Stimulated activated CD4-positive, alpha-beta T cell treated with anti-CD3 and anti-CD28 coated beads, TNF-alpha, amount 100 ng/mL, for 24 hours (primary cell): ENCODE measurements at places on chromosomes 11 and 22.

DNA sequence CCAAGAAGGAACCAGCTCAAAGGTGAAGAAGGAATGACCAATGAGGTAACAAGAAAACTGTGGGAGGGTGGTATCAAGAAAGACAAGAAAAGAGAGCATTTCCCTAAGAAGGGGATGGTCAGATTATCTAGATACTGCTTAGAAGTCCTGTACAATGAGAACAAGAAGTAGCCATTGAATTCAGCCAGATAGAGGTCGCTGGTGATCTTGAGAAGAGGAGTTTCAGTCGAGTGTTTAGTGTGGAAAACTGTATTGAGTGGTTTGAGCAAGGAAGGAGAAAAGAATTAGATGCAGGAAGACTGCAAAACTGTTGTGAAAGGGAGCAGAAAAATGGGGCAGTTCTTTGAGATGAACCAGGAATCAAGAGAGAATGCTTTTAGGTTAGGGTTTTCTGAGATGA, 74.6 kb upstream of the FAT3 start:
- no peak for DNase-seq

DNA sequence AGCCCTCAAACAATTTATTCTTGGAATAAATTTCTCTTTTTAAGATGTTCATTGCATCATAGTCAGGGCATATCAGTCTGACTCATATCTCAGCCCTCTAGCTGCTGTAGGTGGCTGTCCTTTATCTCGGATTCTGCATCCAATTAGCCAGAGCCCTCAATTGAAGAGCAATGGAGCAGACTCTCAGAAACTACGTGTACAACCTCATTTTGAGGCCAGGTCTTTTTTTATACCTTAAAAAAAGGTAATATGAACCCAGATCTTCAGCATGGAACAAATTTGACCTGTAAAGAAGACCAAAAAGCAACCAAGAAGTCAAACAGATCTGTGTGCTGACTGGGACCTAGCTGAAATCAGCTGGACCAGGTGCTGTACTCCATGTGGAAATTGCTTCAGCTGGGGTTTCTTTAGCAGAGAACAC, 8.7 kb downstream of the OR52A5 start:
- no peak for DNase-seq

DNA sequence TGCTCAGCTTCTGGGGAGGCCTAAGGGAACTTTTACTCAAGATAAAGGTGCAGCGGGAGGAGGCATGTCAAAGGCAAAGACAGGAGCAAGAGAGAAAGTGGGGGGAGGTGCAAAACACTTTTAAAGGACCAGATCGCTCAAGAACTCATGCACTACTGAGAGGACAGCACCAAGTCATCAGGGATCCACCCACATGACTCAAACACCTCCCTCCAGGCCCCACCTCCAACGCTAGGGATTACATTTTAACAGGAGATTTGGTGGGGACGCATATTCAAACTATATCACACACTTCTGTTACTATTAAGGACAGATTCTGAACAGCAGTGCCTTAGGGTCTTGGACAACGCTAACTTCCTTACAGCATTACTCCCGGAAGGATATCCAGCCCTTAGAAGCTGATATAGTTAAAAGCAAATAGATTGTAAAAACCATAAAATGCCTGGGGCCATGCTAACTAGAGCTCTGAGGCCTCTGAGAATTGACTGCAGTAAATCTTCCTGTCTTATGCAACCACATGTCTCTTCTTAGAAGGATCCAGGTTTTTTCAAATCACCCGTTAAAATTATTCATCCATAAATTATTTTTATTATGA, 16.7 kb upstream of the ZC3H12C start:
- DNase-seq: no peak

DNA sequence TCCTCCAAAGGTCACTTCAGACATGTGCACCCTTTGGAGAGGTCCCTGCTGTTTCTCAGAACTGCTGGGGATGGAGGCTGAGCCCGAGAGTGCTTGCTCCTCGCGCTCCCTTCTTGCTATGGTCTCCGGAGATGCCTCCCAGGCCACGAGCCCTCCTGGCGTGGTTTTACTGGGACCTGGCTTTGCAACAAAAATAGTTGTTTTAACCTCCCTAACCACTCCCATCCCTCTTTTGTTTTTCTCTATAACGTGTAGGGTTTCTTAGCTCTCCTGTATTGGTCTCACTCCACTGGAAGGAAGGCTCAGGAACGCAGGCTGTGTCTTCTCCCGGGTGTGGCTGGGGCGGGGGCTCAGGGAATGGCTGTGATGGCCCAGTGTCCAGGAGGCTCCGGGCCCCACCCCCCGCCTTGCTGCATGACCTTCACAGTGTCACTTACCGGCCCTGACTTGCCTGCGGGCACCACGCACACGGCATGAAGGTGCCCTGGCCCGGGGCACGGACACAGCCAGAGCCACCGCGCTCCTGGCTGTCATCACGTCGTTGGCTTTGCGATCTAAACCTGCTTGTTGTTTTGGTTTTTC, 5.6 kb downstream of the PTDSS2 start:
- no peak for DNase-seq

DNA sequence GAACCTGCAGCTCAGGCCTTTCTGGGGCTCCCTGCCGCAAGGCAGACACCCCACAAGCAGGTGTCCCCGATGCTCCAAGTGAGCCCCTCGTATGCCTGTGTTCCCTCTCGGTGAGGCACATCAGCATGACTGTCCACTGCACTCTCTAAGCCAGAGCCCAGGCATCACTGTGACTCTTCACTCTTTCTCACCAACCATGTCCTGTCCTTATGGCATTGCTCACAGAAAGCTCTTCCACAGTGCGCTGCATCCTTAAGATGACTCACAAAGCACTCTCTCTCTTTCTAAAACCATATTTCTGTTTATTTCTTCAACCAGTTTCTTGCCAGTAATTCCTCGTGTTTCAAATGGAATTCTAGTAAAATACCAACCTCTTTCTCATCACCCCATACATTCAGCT, 18.1 kb downstream of the GAB4 start:
- no peak for DNase-seq

DNA sequence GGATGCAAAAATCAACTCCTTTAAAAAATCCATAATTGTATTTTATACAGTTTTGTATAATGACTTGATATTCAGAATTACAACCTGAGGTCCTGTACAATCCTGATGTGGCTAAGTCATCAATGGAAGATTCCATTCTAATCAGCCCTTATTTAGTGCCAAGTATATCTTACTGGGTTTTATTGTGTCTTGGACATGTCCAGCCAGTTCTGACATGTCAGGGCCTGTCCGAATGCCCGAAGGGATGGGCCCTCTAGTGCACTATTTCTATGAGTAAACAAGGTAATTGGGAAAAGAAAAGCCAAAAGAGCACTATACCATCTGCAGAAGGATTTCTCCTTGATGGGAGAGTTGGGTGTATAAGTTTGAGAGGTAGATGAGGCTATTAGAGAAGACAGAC, 412.9 kb downstream of the METTL15 start:
- no peak for DNase-seq

DNA sequence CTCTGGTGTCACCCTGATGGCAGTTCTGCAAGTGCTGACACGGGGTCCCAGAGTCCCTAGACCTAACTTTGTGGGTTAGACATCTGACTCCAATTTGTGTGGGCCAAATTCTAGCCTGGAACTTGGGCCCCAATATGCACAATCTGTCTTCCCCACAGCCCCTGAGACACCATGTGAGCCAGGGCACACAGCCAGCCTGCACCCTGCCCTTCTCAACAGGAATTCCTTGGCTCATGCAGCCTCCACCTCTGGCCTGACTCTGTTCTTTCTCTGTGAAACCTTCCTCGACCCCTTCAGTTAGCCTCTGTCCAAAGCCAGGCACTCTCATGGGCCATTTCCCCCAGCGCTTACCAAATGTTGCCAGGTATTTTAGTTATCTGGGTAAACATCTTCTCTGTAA, 59.1 kb upstream of the POU2AF1 start:
- no peak for DNase-seq

DNA sequence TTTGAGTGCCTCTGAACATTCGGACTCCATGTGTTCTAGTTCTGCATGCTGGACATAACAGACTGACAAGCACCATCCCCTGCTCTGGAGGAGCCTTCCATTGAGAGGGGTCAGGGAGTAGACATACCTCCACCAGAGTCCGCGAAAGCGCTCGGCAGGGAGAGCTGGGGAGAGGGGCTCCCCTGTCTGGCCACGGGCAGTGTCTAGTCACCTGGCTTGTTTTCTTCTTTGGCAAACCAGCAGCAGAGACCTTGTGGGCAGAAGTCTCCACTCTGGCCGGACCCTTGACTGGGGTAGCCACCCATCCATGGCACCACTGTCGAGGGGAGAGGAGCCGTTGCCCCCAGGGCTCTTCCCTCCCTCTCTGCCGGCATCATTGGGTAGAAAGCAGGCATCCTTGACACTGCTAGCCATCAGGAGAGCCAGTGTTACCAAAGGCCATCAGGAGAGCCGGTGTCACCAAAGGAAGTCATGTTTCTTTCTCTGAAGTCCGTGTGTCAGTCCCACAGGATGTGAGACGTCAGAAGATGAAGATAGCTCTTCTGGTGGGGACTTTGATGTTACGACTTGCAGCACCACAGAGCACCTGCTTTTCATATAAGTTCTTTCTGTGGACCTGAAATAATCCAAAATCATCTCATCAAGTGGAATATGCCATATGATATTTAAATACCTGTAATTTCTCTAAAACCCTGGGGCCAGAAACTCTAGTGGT, 305.6 kb downstream of the TBC1D22A start:
- no peak for DNase-seq

DNA sequence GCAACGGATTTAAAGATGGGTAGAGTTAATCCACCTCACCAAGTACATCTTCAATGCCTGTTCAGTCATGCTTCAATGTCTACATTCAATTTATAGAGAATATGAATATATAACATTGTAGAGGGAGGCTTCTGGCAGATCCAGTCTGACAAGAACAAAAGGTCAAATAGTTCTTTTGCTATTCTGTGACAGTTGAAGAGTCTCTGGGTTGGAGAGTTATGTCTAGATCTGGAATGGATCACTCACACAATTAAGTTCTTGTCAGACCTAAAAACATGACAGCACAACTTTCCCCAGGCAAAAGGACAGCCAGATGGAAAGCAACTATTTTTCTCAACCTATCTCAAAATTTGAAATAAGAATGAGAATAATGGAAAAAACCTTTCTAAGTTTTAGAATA, 15.3 kb upstream of the GAB2 start:
- no peak for DNase-seq

GRCh38 chr11:16896729-16897469, 117.3 kb downstream of the PLEKHA7 start:
- no peak for DNase-seq

GRCh38 chr11:93740031-93740729, 1.1 kb downstream of the TAF1D start:
- peak; percentile 23 for DNase-seq

GRCh38 chr22:50739894-50740293, 1.9 kb downstream of the ACR start:
- no peak for DNase-seq

DNA sequence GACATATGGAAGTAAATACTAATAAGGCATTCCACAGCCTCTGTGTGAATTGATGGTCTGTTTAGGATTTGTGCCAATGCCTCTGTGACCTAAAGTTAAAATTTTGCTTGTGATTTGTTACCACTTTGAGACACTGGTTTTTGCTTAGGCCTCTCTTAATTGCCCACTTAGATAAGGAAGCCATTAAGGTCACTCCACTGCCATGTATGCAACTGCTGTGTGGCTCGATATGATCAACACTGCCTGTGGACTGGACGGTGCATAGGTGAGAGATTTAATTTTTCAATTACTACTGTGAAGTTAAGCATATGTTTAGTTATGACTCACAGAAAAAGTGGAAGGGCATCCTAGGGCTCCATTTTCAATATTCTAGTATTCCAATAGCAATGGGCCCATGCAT, 36.9 kb downstream of the CSRP3 start:
- DNase-seq: no peak

GRCh38 chr11:13101644-13102512, 92.8 kb downstream of the RASSF10 start:
- no peak for DNase-seq

- DNase-seq: no peak
Observed at GRCh38 chr11:35165030-35165422, 26.1 kb downstream of the CD44 start.

- no peak for DNase-seq
Observed at GRCh38 chr11:132648851-132649250, 883.5 kb downstream of the OPCML start.

DNA sequence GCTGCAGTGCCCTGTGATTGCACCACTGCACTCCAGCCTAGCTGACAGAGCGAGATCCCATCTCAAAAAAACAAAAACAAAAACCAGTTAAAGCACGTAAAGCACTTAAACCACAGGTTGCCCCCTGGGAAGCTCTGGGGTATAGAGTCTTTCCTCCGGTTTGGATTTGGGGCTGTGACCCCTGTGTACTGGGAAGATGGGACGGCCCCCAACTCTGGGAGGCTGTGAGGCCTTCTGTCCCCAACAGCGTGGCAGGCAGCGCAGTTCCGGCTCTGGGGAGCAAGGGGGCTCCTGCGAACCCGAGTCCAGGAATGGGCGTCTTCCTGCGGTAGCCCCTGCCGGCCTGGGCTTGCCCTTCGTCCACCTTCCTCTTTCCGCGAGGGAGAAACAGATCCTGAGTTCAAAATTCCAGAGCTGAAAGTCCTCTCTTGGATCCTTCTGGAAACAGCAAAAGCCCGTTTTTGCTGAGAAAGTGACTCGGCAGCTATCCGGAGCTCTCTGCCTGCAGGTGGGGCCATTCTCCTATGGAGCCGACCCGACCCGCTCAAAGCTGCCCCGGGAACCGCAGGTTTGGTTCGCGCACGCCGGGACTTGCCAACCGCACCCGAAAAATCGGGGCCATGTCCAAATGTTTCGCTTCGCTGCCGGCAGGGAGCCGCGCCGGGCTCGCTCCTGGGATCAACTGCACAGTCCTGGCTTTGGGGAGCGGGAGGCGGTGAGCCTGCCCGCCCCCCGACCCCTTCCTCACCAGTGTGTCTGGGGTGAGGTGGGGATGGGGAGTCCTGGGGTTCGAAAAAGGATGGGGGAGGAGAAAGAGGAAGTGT, 36.3 kb upstream of the POLA2 start:
- DNase-seq: peak; percentile 27

- DNase-seq: no peak
Observed at GRCh38 chr11:17979770-17980371, 33.0 kb downstream of the SERGEF start.

DNA sequence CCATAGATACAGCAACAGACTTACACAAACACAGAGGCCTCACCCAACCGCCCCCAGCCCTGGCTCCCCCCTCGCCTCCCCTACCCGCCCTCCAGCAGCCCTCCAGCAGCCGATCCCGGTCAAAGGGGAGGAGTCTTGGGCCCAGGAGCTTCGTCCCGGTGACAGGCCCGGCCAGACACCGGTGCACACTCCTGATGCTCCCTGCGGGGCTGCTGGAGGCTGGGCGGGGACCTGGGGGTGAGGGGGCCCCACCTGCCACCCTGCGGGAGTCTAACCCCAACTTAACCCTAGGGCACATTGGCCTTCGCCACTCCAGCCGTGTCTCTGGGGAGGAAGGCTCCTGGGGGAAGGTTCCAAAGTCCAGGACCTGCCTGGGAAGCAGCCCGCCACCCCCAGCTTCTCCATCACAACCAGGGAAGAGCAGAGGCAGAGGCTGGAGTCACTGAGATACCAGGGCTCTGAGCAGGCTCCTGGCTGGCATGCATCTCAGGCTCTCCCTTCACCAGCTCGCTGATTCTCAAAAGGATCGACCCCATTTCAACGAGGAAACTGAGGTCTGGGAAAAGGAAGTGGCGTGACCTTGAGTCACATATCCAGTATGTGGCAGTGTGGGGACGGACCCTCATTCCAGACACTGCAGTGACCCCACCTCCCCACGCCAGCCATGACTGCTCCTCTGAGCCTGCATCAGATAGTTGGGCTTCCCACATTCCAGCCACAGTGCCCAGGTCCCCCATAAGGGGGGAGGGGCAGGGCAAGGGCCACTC, 14.4 kb downstream of the BCL9L start:
- DNase-seq: no peak
